ENCODE measurements at places on chromosomes 3 and 15.
A peak's percentile ranks its signal among the peaks of the same experiment; 100 is the strongest.

GRCh38 chr3:99484871-99485270 lies 153.5 kb upstream of the COL8A1 start:
- DNase-seq = no peak

DNA sequence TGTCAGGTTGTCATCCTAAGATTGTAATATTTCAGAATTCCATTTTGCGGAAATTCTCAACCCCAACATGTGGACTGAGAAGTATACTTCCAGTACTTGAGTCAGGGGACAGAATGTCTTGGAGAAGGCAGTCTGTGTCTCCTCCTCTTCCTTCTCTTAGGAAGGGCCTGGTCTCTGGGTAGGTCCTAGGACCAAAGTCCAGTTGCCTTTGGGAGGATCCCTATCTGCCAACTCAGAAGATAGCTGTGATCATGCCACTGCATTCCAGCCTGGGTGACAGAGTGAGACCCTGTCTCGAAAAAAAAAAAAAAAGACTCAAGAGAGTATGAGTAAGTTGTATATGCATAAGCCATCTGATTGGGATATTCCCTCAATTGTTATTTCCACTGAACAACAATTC lies 23.9 kb upstream of the FAM3D start:
- no peak for DNase-seq

DNA sequence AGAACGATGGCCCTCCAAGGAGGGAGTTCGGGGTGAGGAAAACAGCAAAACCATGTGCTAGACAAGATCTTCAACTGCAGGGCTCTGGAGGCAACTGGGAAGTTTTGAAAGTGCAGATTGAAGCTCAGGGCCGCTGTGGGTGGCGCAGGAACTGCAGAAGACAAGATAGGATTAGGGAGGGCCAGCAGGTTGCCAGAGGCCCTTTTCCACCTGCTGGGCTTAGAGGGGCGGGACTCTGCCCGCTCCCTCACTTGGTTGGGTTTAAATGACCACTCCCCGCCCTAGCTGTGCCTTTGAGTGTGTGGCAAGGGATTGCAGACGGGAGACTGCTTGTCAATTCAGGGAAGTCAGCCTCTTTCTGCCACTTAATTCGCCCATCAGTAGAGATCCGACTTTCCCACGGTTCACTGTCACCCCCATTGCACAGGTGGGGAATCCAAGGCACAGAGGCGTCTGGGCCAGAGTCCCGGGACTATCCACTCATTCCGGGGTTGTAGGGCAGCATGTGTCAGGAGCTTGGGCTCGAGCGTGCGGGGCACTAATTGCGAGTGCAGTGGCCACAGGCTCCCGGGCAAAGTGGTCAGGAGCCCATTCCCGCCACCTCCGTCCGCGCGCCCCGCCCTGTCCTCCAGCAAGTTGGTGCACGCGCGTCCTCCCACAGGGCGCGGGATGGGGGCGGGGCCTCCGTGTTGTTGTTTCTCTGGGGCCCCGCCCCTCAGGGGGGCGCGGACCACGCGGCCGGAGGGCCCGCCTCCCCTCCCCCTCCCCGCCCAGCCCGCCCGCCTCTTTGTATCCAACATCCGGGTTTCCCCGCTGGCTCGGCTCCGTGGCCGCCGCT lies at the start of gene ACVR2B:
Gene ACVR2B (plus strand): TSS at position 816 of the 838 bp plus-strand sequence. CDS start 433 bp downstream, outside the sequence.
- DNase-seq = peak; percentile 85

DNA sequence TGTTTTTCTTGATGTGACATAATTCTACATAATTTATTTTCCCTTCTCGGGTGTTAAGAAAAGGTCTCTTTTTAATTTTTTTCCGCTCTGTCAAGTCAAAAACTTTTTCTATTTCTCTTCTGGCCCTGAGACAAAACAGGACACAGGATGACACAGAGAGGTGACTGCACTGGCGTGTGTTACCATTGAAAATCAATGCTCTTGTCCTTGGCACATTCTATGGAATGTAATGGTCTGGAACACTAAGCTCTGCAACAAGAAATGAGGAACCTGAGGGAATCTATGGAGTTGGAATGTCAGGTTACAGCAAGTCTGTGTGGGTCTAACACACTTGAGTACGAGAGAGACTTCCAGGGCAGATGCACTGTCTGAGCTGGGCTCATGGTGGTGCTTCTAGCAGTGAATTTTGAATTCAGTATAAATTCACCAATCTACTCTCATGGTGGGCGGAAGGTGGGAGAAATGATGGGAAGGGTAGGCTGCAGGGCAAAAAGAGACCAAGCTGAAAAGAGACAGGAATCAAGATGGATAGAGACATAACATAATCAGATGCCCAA lies 508.3 kb downstream of the TUSC7 start:
- DNase-seq = peak; percentile 30

- no peak for DNase-seq
Measured at GRCh38 chr3:113038328-113038727, 47.5 kb downstream of the GTPBP8 start.

DNA sequence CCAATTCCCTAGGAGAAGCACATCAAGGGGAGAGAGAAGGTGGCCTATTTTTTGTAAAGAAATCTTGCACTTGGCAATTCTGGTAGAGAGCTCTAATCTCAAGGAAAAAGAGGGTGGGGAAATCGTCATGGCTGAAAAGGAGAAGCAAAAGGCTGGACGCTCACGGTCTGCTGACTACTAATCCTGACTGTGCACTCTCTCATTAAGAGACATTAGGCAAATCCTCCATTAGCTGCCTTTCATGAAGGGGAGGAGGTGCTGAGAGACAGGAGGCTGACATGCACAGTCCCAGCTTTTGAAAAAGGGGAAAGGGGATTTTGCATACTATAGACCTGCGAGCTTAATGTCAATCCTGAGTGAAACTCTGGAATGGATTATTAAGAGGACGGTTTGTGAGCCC lies 170.0 kb downstream of the NR2F2 start:
- no peak for DNase-seq

DNA sequence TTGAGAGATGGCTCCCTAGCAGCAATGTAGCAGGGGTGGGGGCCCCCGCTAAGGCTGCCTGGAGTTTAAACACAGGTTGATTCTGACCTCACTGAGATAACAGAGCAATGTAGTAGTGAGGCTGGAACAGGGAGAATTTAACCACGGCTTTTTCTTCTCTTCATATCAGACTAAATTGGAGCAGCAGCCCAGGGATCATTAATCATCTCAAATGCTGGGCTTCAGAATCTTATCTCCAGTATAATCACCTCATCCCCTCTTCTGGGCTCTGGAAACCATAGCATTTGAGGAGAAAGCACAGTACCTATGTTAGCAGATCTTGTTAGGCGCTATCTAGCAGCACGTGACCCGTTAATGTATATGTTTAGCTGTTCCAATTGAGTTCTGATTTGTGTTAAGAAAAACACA lies 25.4 kb upstream of the DET1 start:
- peak; percentile 98 for DNase-seq

GRCh38 chr3:170542704-170543103 lies 43.2 kb downstream of the SLC7A14 start:
- DNase-seq = no peak

DNA sequence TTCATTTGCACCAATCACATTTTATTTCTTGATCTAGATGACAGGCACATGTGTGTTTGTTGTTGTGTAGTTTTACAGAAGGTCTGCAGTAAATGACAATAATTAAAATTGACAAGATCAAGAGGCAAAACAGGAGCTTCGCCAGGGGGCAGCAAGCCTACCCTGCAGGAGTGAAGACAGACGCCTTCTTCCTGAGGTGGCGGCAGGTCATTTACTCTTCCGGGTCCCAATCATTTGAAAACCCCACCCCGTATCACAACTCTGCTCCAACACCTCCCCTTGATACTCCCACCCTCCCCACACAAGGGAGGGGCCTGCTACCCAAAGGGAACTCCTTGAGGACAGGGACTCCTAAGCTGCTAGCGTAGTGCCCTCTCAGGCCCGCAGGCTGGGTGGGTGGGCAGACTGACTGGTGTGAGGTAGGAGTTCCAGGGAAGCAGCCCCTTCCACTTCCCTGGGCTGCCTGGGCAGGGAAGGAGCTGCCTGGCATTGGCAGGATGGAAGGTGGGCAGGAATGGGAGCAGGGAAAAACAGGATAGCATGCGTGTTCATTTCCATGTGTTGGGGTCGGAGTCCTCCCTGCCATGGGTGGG lies 13.1 kb downstream of the CHDH start:
- DNase-seq = no peak

DNA sequence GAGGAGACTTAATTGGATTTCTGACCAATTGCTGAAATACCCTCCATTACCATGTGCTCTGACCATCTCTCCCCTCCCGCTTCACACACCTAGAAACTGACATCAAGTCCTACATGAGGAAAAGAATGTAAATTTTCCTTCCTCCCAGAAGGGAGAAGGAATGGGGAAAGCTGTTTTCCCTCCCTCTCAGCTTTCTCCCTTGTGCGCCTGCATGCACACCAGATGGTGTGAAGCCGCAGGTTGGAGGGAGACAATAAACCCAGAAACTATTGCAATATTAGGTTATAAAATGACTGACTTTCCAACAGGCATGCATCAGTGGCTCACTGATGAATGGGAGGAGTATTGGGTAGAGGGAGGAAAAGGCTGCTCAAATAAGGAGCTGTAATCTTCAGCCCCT lies 50.9 kb downstream of the MB21D2 start:
- DNase-seq = no peak

DNA sequence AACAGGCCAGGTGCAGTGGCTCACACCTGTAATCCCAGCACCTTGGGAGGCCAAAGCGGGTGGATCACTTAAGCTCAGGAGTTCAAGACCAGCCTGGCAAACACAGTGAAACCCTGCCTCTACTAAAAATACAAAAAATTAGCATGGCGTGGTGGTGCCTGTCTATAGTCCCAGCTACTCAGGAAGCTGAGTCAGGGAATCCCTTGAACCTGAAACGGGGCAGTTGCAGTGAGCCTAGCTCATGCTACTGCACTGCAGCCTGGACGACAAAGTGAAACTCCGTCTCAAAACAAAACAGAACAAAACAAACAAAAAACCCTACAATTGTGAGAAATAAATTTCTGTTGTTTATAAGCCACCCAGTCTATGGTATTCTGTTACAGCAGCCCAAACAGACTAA lies 94.7 kb downstream of the PIK3CB start:
- no peak for DNase-seq

- DNase-seq = peak; percentile 52
Measured at GRCh38 chr3:159766563-159767185, 222.0 kb upstream of the IL12A start.

GRCh38 chr3:43126536-43126935 lies 20.7 kb upstream of the POMGNT2 start:
- DNase-seq = no peak

DNA sequence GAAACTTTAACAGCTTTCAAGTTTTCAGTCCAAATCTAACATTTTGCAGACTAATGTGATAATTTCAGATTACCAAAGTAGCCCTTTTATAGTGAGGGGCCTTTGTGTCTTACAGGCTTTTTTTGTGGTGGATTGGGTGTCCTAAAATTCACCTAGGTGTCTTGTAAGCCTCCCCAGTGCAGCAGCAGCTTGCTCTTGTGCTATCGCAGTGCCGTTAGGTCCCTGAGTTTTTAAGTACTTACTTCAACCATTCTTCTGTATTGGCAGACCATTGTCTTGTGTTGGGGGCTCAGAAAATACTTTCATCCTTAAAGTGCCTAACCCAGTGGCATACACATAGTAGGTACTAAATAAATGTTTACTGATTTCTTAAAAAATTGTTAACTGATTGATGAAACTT lies 2.1 kb downstream of the PDE8A start:
- no peak for DNase-seq

GRCh38 chr3:115680803-115681345 lies 57.6 kb downstream of the GAP43 start:
- DNase-seq = no peak

DNA sequence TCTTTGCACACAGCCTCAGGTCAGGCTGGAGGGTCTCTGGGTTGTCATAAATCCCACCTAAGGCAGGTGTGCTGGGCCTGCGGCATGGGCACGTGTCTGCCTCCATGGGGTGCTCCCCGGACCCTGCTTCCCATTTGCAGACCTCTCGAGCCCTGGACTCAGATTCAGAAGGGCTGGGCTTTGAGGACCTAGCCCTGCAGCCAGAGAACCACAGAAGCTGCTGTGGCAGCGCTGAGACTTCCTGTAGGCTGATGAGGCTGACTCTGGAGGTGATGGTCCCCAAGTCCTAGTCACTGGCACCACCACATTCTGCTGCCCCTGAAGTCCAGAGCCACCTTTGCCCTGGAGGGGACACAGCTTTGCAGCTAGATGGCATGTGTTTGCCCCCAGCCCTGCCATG lies 156.4 kb downstream of the LRRC28 start:
- no peak for DNase-seq

DNA sequence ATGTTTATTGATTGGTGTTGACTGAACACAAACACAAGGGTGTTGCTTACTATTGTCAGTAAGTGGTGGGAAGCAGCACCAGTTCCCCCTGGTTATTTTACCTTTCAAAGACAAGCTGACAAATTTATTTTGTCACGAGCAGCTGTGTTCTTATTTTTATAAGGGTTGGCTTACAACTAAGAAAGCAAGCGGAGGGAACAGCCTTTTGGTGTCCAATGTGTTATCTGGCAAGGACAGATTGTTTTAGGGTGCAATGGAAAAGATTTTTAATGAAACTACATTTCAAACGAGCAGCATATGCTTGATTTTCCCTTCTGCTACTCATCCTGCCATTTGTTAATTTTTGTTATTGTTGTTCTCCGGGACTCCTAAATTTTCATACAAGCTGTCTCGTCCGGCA lies 920.6 kb upstream of the CFAP20DC start:
- no peak for DNase-seq

DNA sequence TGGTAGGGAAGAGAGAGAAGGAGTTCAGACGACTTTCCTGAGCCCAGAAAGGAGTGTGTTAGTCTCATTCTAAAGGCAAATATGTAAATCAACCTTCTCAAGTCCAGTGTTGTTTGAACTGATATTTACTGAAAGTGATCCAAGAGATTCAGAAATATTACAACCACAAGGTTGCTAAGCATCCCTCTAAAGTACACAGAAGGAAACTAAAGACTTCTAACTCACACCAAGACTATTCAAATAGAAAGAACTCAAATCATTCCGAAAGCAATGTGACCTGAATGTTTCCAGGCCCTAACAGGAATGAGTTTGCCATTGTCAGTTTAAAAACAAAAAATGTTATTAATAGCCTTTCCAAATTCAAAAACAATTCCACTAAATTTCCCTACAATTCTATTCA lies 56.9 kb upstream of the VGLL3 start:
- DNase-seq = no peak

DNA sequence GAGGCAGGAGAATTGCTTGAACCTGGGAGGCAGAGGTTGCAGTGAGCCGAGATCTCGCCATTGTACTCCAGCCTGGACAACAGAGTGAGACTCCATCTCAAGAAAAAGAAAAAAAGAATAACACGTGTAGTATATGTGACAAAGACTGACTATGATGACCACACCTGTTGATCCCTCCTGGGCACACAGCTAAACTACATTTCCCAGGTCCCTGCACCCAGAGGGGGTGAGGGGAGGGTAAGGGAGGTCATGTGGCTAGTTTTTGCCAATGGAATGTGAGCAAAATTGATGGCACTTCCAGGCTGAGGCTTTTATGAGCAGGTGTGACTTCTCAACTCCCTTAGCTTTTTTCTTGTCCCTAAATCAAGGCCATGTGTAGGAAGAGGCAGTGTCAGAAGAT lies 58.2 kb downstream of the KLHL6 start:
- DNase-seq = no peak

DNA sequence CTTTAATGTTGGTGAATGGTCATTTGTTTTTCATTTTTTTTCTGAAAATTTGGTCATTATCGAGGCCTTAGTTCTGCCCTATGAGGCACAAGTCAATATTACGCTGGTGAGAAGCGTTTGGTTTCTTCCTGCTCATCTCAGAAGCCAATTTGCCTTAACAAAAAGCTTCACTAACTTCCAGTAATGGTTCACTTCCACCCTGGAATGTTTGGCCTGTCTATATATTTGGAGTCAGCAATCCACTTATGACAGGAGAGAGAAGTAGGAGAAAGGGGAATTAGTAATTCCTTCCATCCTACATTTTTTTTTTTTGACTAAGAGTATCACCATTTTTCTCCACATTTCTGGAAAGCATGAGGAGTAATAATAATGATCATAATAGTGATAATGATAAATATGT lies 124.4 kb downstream of the DIPK2A start:
- DNase-seq = no peak
